Left ventricle myocardium inferior (tissue), 1 donor: ENCODE measurements at places on chromosomes 1 and 21. TPM values are rescaled to one million over a fixed set of nuclear protein-coding genes. Genes with fewer than 3 reads are reported as not detected.

DNA sequence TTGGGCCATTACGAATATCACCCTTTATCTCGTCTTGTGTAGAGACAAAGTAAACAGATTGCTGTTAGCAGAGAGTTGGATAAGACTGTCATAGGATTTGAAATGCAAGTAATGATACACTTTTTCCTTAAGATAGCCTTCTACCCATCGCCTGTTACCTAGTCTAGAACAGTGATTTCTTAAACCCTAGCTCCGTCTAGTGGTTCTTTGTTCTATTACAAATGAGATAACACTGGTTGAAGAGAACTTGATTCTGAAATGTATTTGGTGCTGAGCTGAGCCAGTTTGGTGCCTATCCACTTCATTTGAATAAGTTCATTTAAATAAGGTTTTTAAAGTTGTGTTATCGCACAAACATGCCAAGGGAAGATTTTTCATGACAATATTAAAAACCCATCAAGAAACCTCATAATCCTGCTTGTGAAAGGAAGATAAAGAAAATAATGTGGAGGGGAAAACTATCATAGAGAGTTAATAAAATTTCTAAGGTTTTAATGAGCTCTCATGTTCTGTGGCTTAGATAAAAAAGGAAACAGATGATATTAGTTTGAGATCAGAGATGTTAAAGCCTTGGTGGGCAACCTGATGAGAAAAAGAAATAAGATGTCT lies 1.5 kb upstream of the KCNH1 start:
- no peak for DNase-seq

- DNase-seq = peak; percentile 81
Measured at GRCh38 chr21:35256468-35256988, 207.4 kb upstream of the RUNX1 start.

DNA sequence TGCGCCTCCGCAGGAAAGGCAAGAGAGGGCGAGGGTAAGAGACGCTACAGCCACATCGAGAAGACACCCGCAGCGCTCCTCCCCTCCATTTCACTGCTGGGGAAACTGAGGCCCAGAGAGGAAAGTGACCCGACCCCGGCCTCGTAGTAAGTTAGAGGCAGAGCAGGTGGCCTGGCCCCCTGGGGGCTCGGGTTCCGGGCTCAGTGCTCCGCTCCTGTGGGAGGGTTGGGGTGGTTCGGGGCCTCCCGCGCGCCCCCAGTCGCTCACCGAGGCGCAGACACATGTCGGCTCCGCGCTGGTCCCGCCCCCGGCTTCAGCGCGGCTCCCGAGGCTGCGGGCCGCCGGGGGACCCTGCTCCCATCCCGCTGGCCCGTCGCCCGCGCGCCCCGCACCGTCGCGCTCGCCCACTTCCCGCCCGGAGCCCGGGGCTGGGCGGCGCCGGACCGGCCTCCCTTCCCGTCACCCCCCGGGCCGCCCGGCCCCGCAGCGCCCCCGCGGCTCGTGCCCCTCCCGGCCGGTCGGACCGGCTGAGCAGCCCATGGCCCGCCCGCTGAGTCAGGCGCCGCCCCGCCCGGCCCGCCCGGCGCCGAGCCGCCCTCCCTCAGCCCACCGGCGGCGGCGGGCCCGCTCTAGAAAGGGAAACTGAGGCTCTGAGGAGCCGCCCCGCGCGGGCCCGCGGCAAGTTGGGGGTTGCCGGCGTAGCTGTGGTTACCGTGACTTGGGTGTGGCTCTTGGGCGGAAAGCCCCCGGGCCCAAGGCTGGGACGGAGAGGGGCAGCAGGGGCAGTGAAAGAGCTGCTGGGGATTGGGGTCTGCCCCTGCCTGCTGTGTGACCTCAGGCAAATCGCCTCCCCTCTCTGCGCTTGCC lies at the start of gene TMEM54:
TMEM54 (minus strand) TSS at position 434 of the 867 bp plus-strand sequence; CDS start at position 283, 151 bp downstream.
- peak; percentile 56 for DNase-seq

DNA sequence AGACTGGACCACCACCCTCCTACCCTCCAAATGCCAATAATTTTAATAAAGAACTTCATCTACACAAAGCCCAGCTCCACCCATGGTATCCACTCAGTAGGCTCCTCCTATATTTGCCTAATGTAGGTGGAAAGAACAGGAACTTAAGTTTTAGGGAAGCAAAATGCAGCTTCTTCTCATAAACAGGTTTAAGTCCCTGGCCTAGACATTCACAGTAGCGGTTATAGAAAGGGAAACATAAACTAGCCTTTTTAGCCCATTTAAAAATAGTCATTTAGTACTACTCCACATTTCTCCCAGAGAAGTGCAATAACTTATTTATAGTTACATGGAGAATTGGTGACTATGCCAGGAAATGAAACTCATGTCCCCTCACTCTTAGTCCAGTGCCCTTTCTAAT lies 56.6 kb upstream of the CPLANE2 start:
- DNase-seq = no peak

Gene DISP1
- 3.4 TPM for total RNA-seq

Gene KRTAP22-1
- total RNA-seq = not detected

GRCh38 chr1:27521861-27522431 lies 32.0 kb upstream of the WASF2 start:
- no peak for DNase-seq

- DNase-seq = no peak
Measured at GRCh38 chr1:218377143-218377660, 32.1 kb downstream of the TGFB2 start.

Gene APOBEC4
- total RNA-seq = 0.11 TPM

DNA sequence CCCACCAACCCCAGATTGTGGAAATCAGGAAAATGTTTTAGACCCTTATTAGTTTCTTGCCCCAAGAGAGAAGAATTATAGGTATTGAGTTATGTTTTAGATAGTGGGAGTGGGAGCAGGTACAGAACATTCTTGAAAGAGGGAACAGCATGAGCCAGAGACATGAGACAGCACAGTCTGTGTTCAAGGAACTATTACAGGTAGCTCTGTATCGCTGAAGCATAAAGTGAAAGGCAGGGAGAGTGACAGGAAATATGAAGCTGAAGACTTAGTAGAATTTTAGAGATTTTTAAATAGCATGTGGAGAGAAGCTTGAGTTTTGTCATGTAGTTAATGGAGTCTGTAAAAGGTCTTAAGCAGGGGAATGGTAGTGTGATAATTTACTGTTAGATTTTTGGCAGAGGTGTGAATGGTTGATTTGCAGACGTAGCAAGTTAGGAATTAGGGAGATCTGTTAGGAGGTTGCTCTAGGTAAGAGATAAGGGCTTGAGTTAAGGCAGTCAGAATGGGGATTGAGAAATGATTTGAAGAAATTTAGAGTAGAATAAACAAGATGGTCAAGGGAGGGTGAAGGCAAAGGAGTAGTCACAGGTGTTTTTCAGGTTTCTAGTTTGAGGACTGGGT lies 11.6 kb downstream of the SUCO start:
- DNase-seq = no peak

Gene LCA5L
- total RNA-seq = 0.80 TPM
